EL (cell line): ENCODE measurements at places on chromosomes 4 and X.

DNA sequence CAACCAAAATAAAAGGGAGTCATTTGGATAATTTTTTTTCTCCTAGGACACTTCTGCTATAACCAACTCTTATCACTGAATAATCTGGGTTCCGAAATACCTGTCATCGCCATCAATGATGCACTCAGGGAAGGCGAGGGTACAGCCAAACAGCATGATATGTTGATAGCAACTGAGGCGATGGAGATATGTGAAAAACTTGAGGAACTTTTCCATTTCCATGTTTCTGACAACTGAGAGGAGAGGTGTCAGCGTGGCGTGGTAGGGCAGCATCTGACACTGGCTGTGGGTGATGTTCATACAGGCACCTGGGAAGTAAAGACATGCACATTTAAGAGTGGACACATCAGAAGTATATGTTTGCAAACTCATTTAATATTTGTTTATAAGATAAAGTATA is 74.6 kb downstream of the CORIN start:
- no peak for DNase-seq

DNA sequence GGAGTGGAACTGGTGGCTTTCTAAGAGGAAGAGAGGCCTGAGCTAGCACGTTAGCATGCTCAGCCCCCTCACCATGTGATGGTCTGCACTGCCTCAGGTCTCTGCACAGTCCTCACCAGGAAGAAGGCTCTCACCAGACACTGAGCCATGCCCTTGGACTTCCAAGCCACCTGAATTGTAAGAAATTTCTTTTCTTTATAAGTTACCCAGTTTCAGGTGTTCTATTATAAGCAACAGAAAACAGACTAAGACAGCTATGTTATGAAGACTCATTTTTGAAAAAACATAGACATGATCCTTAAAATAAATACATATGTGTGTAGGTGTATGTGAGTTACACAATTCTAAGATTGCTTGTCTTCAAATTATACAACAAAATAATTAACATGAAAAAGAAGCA is 74.7 kb downstream of the CEP44 start:
- DNase-seq, result no peak

DNA sequence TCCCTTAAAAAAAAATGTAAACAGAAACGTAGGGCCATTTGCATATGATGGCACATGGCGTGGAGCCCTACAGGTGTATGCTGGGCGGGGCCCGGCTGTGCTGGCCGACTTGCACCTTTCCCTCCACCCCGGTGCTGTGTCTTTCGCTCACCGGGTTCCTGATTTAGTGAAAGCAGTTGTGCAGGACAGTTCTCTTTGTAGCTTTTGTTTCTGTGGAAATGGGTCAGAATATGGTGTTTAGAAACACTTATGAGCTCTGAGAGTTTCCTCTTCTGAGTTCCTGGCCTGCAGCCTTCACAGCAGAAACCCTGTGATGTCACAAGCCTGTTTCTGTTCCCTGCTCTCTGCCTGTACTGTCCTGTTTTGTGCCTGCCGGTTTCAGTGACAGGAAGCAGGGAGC is 22.5 kb upstream of the MSANTD1 start:
- no peak for DNase-seq

DNA sequence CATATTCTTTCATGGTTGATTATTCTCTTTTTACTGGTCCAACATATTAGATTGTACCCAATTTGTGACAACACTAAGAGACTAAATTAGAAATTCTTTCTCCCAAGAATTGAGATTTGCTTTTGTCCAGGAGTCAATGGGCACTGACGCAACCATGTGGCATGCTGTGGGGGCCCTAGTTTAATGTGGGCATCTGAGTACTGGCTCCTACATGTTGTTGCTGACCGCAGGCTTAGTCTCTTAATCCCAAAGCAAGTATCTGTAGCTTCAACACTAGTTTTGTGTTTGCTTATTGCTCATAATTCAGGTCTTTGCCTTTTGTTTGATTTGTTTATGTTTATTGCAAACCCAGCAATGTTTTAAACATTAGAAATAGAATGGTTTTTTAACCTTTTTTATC is 263.4 kb upstream of the NDST4 start:
- no peak for DNase-seq

DNA sequence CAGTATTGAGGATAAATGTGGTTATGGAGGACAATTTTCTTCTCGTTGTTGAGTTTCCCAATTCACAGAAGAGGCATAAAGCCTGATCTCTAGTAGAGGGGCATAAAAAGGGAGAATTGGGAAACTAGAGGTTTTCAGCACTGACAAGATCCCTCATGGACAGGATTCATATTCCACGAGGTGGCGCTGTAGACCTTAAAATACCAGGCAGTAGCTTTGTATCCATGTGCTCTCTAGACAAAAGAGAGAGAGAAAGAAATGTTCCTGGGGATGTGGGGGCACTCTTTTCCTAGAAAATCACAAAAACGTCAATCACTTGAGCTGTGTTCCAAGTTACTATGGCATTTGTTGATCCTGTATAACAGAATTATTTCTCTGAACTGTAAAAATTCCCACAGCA is 128.3 kb downstream of the MAGEE1 start:
- peak; percentile 2 for DNase-seq

DNA sequence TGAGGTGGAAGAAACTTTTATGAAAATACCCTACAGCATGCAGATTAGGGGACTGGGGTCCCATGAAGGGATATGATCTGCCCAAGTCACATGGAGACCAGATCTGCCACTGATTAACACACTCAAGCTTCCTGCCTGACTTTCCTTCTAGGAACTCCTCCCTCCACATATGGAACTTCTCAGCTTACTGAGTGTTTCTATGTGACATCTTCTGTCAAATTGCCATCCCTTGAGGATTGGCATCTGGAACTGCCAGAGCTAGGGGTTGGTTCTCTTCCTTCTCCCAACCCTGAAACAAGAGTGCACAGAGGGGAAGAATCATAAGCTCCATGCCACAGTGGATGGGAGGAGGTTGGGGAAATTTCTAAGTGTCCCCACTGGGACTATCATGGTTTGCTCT is 150.6 kb upstream of the MBNL3 start:
- no peak for DNase-seq

DNA sequence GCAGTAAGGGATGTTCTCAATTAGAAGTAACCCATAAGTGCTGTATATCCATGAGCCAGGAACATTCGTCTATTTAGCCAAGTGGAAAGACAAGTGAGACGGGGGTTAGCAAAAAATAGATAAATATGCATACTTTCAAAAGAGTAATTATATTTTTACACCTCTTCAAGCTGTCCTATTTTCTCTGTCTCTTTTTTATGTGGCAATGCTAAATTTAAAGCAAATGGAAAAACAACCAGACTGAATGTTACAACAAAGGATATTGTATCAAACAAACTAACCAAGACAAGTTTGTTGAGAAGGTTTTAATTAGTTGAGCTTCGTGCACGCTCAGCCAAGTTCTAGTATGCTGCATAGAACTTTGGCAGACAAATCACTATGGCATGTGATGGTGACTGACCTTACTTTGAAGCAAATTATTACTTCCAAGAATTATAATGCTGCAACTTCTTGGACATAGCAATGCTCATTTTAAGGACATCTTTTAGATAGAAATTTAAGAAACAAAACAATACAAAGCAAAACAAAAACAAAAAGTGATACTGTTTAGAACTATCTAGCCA is 61.4 kb upstream of the TMEM150C start:
- DNase-seq, result no peak

DNA sequence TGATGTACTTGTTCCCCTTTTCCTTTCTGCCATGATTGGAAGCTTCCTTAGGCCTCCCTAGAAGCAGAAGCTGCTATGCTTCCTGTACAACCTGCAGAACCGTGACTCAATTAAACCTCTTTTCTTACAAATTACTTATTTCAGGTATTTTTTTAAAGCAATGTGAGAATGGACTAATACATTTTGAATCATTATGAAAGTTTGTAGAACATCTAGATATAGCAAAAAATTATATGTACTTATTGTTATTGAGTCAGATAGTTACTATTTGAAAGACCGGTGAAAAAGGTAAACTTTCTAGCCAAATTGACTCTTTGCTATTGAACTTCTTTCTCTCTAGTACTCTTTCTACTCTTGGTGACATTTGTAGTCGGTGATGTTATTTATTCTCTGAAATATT is 777.3 kb upstream of the GALNTL6 start:
- DNase-seq, result no peak
